ENCODE measurements at places on chromosomes 6 and 20. TPM values are rescaled to one million over a fixed set of nuclear protein-coding genes. Genes with fewer than 3 reads are reported as not detected.
A peak's percentile ranks its signal among the peaks of the same experiment; 100 is the strongest.

DNA sequence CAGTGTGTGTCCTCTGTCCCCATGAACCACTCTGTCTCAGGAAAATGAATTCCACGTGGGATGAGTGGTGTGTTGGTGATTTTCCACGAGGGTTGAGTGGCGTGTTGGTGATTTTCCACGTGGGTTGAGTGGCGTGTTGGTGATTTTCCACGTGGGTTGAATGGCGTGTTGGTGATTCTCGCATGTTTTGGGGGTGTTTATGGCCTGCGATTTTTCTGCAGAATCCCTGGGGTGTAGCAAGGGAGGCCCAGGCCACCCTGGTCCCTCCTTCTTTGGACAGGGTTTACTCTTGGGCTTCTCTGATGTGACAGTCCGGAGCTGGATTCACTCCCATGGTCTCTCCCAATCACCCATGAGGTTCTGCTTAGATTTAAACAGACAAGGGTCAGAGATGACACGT is 90.6 kb upstream of the FRMD1 start:
- DNase-seq, result no peak
- no peak overlapping the region for H3K27ac ChIP-seq
- no peaks in the 10 kb centered on the region for H3K4me1 ChIP-seq
- H3K36me3 ChIP-seq, result no peaks in the 10 kb centered on the region
- no peaks in the 10 kb centered on the region for H3K27me3 ChIP-seq

DNA sequence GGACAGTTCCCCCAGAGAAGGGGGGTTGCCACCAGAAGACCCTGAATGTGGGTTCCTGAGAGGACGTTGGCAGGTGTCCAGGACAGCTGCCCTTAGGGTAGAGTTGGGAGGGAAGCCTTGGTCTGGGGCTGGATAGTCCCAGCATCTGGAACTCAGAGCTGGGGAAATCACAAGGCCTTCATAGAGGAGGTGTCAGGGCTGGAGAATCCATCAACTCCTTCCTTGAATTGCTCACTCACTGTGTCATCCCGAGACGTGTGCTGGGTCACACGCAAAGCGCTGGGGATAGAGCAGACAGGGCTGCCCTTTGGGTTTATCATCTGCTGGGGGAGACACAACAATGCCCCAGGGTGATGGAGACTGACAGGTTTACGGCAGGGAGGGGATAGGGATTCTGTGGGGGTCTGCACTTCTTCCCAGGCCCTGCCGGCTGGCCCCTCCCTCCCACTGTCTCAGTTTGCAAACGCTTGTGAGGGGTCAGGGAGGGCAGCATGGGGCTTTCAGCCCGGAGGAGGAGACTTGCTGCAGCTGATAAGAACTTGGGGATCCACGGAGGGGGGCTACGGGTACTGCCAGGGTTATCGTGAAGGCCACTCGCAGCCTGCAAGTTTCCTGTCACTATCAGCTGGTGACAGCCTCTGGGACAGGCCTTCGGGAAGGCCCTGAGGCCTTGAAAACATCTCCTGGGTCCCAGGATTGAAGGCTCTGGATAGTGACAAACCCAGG is 18.6 kb downstream of the RBM38 start:
- no peaks in the 10 kb centered on the region for H3K36me3 ChIP-seq
- H3K4me1 ChIP-seq, result no peaks in the 10 kb centered on the region
- no peak overlapping the region for H3K4me3 ChIP-seq
- no peak overlapping the region for H3K27ac ChIP-seq
- no peak for DNase-seq
- no peaks in the 10 kb centered on the region for H3K27me3 ChIP-seq

GRCh38 chr6:29553268-29554057 is 6.1 kb downstream of the UBD start:
- DNase-seq, result peak; percentile 63
- H3K36me3 ChIP-seq, result no peaks in the 10 kb centered on the region
- H3K27ac ChIP-seq, result no peak overlapping the region
- H3K27me3 ChIP-seq, result no peaks in the 10 kb centered on the region

GRCh38 chr6:166252601-166253000 is 55.6 kb downstream of the PRR18 start:
- DNase-seq, result no peak
- no peak overlapping the region for H3K4me3 ChIP-seq
- no peaks in the 10 kb centered on the region for H3K4me1 ChIP-seq
- no peak overlapping the region for H3K27ac ChIP-seq
- no peaks in the 10 kb centered on the region for H3K36me3 ChIP-seq

DNA sequence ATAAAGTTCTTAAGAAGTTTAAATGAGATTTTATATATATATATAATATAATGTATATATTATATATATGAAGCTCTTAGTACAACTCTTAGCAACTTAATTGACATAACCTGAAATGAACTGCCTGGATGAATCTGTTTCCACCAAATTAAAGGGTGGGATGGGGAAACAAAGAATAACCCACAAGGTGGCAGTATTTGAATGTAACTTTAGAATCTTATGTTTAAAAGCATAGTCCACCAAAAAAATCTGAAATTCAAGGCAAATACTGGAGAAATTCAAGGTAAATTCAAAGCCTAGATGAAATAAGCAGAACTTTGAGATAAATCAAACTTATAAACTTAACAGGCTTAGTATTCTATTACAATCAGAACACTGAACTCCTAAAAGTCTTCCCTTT is 4.4 kb upstream of the IBTK start:
- H3K27me3 ChIP-seq, result no peaks in the 10 kb centered on the region
- H3K27ac ChIP-seq, result no peak overlapping the region
- H3K36me3 ChIP-seq, result no peaks in the 10 kb centered on the region
- no peaks in the 10 kb centered on the region for H3K4me1 ChIP-seq
- no peak for DNase-seq
- H3K4me3 ChIP-seq, result no peak overlapping the region

- H3K27ac ChIP-seq, result no peak overlapping the region
- H3K27me3 ChIP-seq, result no peaks in the 10 kb centered on the region
- H3K4me1 ChIP-seq, result no peaks in the 10 kb centered on the region
Measured at GRCh38 chr6:7414811-7415210, 25.2 kb downstream of the RIOK1 start.

GRCh38 chr6:51118792-51119191 is 300.1 kb downstream of the TFAP2B start:
- no peak for DNase-seq
- no peaks in the 10 kb centered on the region for H3K4me1 ChIP-seq
- no peak overlapping the region for H3K4me3 ChIP-seq
- H3K27me3 ChIP-seq, result no peaks in the 10 kb centered on the region

DNA sequence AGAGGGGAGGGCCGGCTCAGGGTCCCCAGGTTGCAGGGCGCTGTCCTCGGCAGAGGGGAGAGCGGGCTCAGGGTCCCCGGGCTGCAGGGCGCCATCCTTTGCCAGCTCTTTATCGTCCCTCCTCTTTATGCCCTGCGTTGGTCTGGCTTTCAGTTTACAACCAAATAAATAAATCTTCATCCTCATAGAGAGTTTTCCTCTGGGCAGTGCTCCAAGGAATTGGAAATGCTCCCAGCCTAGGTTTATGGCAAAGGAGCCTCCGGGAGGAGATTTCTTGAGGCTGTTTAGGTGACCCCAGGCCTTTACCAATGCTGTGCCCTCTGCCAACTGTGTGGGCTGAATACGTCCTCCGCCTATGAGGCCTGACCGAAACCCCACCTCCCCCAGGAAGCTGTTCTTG is 60.2 kb downstream of the CHMP4B start:
- H3K4me1 ChIP-seq, result no peaks in the 10 kb centered on the region
- DNase-seq, result no peak
- no peaks in the 10 kb centered on the region for H3K27me3 ChIP-seq
- no peak overlapping the region for H3K27ac ChIP-seq
- H3K36me3 ChIP-seq, result no peaks in the 10 kb centered on the region

DNA sequence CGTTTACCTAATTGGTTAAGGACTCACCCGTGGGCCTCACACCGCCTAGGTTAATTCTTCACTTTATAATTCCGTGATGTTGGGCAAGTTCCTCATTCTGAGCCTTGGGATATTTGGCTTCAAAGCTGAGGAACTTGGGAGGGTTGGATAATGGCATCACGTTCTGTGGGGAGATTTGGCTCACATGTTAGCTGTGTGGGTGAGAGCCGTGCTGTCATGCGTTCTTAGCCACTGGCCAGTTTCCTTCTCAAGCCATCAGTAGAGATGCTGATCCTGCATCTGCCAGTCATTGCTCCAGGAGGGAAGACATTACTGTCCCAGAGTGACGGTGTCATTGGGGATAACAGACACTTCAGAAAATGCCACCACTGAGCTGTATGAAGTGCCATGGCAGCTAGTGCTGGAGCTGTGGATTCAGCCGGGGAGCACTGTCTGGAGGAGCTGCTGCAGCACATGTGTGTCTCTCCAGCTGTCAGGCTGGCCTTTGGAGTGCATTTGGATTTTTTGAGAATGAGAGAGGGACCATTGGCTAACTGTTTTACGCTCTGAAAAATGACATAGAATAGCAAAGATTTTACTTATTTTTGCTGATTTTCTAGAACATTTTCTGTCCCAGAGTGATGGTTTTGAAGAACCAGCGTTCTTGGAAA is 16.5 kb downstream of the IGF2R start:
- H3K4me1 ChIP-seq, result no peaks in the 10 kb centered on the region
- no peak for DNase-seq
- no peaks in the 10 kb centered on the region for H3K27me3 ChIP-seq
- H3K36me3 ChIP-seq, result no peaks in the 10 kb centered on the region

DNA sequence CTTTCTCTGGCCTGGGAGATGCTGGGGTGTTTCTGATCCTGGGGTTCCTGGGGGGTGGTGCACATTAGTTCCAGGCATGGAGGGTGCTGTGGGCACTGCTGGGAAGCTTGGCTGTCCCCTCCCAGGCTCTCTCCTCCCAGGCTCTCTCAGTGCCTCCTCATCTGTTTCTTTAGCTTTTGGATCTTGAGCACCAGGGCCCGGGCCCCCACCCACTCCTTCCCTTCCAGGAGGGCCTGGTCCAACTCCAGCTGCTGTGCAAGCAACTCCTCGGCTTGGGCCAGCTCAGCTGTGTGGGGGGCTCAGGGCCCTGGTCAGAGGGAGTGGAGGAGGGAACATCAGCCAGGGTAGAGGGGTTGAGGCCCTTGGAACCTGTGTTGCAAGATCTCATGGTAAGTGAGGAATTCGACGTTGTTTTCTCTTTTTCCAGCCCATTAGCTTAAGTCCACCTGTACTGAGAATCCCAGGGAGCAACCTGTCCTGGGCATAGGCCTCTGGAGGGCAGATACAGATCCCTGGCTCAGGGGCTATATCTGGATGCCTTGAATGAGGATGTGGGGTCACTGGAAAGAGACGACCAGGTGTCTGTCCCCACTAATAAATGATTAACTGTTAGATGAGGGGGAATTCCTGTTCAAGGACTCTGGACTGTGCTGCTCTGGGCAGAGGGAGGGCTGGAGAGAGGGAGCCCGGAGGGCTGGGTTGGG is 34.5 kb upstream of the HLA-A start:
- H3K27ac ChIP-seq, result no peak overlapping the region
- no peak for DNase-seq
- H3K4me3 ChIP-seq, result no peak overlapping the region

The UBD gene
- total RNA-seq, result 4.4 TPM

The OR2B6 gene
- not detected for total RNA-seq
